GM13976 (cell line): ENCODE measurements at places on chromosomes 2 and 18.

DNA sequence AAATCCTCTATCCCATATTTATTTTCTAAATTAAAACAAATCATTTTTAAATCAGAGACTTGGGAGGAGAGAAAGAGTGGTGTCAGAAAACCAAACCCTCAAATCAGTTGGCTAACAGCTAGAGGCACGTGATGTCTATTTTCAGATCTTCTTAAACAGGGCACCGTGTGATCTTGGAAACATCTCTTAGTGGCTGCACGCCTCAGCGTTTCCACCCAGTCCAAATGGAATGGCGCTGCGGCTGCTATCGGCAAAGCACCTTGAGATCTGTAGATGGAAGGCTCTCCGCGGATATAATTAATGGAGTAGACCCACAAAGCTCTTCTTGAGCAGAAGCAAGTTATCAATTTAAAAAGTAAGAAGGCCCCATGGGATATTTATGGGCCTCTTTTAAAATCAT lies 50.0 kb downstream of the NRP2 start:
- DNase-seq, result no peak

GRCh38 chr18:40821596-40822243 lies 1133.3 kb upstream of the PIK3C3 start:
- no peak for DNase-seq

- no peak for DNase-seq
These were observed 21.0 kb downstream of the TCF7L1 start for GRCh38 chr2:85154048-85154753.

DNA sequence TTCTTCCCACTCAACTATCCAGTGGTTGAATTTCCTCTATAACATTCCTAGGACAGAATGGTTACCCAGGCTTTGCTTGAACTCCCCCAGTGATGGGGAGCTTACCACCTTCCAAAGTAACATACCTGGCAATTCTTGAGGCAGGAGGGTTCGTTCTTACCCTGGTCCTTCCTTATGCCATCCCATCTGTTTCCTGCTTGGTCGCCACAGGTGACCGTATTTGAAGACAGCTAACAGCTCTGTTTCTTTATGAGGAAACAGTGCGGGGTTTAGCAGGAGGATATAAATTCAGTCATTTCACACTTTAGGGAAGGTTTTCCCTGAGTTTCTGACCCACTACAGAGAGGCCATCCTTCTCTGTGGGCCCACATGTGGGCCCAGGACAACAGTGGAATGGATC lies 42.6 kb downstream of the FOSL2 start:
- DNase-seq, result no peak

GRCh38 chr2:129934044-129934822 lies 45.2 kb upstream of the RAB6C start:
- no peak for DNase-seq

DNA sequence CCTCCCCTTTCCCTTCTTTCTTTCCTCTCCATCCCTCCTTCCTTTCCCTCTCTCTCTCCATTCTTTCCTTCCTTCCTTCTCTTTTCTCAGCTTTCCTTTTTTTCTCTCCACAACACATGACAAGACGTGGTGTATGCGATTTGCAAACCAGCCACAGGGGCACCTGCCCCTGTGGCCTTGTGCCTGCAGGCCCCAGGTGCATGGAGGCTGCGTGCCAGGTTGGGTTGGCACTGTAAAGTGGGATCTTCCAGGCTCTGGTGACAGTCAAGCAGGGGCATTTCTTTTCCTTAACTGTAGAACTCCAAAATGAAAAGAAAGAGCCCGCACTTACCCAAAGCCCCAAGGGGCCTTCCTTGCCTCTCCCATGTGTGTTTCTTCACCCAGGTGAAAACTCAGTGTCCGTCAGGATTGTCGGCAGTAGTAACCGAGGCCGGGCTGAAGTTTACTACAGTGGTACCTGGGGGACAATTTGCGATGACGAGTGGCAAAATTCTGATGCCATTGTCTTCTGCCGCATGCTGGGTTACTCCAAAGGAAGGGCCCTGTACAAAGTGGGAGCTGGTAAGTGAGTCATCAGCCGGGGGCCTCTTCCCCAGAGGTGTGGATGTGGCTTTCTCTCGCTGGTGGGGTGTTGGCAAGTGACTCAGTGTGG lies 50.9 kb downstream of the MARCO start:
- DNase-seq, result no peak
